ENCODE measurements at places on chromosomes 2 and 18.

GRCh38 chr2:133416736-133417135 lies 151.5 kb downstream of the NCKAP5 start:
- H3K4me1 ChIP-seq: no peaks in the 10 kb centered on the region
- no peak overlapping the region for H3K27ac ChIP-seq
- no peak overlapping the region for H3K4me3 ChIP-seq
- no peaks in the 10 kb centered on the region for H3K27me3 ChIP-seq
- no peak for DNase-seq
- H3K36me3 ChIP-seq: no peaks in the 10 kb centered on the region

- no peak for DNase-seq
- H3K4me1 ChIP-seq: no peaks in the 10 kb centered on the region
- H3K27ac ChIP-seq: no peak overlapping the region
- H3K4me3 ChIP-seq: no peak overlapping the region
These were observed 230.8 kb downstream of the ANAPC1 start for GRCh38 chr2:111653103-111653624.

- H3K4me1 ChIP-seq: no peaks in the 10 kb centered on the region
- no peaks in the 10 kb centered on the region for H3K27me3 ChIP-seq
- H3K4me3 ChIP-seq: no peak overlapping the region
- DNase-seq: no peak
- no peaks in the 10 kb centered on the region for H3K36me3 ChIP-seq
These were observed 96.7 kb upstream of the ACKR3 start for GRCh38 chr2:236472720-236473495.

DNA sequence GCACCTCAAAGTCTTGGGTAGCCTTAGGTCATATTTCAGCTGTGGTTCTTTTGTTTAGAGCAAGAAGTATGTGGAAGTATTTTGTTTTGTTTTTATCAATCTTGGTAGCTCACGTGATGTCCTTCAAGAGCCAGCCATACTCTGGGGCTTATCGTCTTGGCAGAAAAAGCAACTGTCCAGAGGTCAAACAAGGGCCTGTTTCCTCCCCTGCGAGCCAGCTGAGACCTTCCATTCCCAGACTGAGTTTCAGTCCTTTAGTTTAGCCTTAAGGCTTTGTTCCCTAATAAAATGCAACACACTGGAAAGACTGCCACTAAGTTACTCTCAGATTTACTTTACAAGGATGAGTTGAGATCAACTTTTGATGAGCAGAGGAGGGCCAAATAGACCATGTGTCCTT lies 63.5 kb downstream of the TXNL1 start:
- H3K27me3 ChIP-seq: no peaks in the 10 kb centered on the region
- no peaks in the 10 kb centered on the region for H3K4me1 ChIP-seq
- DNase-seq: no peak
- no peak overlapping the region for H3K27ac ChIP-seq
- H3K36me3 ChIP-seq: no peaks in the 10 kb centered on the region
- H3K4me3 ChIP-seq: no peak overlapping the region

GRCh38 chr2:20931346-20931745 lies 108.4 kb upstream of the LDAH start:
- H3K4me1 ChIP-seq: no peaks in the 10 kb centered on the region
- H3K27ac ChIP-seq: no peak overlapping the region
- H3K27me3 ChIP-seq: no peaks in the 10 kb centered on the region
- H3K4me3 ChIP-seq: no peak overlapping the region
- no peaks in the 10 kb centered on the region for H3K36me3 ChIP-seq
- DNase-seq: no peak

Data from naive thymus-derived CD4-positive, alpha-beta T cell (primary cell).